ENCODE measurements at places on chromosomes 7 and 10. TPM values are rescaled to one million over a fixed set of nuclear protein-coding genes. Genes with fewer than 3 reads are reported as not detected.

DNA sequence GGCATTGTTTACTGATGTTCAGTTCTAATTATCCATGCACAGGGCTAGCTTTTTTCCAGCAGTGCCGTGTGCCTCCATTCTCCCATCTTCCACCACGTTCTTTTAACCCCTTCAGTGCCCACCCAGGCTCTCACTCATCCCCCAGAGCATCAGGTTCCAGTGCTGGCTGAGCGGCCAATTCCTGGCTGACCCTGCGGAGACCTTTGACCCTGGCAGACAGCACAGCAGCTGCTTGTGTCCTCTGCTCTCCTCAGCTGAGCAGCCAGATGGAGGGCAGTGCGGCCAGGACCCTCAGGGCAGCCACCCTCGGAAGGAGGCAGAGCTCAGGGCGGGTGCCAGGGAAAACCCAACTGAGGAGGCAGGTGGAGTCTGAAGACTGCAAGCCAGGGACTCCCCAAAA lies 48.4 kb downstream of the ZNF503 start:
- ATAC-seq, result no peak

- no peak for ATAC-seq
These were observed 215.7 kb downstream of the SNX10 start for GRCh38 chr7:26507108-26507987.

- peak; percentile 65 for ATAC-seq
These were observed 32.0 kb downstream of the GRID1 start for GRCh38 chr10:86334488-86335085.

DNA sequence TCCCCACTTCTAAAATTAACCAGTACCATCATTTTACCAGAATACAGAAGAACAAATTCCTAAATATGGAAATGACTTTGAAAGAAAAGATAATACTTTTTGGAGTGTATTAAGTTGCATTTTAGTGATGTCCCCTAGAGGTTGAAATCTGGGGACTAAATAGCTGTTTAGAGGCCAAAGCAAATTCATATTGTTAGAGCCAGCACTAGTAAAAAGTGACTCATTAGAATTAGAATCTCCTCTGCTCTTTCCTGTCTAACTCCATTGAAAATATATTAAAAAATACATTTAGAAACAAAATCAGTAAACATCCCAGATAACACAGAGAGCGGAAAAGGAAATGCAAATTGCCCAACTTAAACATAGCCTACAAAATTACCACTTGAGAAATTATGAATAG lies 1189.6 kb upstream of the C7orf33 start:
- no peak for ATAC-seq

DNA sequence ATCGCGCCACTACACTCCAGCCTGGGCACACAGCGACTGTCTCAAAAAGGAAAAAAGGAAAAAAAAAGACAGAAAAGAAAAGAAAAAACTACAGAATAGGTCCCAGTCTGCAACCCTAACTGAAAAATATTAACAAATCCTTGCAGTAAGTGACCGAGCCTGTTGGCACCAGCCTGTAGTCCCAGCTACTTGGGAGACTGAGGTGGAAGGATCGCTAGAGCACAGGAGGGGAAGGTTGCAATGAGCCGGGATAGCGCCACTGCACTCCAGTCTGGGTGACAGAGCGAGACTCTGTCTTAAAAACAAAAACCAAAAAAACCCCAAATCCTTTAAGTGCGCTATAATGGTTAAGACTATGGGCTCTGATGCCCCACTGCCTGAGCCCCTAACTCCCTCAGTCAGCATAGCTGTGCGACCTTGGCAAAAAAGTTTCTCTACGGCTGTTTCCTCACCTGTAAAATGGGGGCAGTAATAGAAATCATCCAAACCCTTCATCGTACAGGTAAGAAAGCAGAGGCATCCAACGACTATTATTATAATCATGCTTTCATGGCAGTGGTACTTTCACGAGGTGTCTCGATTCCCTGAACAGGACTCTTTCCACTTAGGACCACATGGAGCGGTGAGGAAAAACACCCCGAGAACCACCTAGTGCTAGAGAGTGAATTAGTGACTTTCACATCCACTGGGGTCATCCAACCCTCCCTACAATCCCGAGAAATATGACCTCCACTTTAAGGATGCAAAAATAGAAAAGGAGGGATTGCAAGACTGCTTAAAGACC lies 755 bp downstream of the TOMM7 start:
- peak; percentile 35 for ATAC-seq

Gene EVX1
- total RNA-seq, result not detected

Gene PITX3
- not detected for total RNA-seq

GRCh38 chr7:92437956-92438491 lies 9.3 kb upstream of the GATAD1 start:
- no peak for ATAC-seq

DNA sequence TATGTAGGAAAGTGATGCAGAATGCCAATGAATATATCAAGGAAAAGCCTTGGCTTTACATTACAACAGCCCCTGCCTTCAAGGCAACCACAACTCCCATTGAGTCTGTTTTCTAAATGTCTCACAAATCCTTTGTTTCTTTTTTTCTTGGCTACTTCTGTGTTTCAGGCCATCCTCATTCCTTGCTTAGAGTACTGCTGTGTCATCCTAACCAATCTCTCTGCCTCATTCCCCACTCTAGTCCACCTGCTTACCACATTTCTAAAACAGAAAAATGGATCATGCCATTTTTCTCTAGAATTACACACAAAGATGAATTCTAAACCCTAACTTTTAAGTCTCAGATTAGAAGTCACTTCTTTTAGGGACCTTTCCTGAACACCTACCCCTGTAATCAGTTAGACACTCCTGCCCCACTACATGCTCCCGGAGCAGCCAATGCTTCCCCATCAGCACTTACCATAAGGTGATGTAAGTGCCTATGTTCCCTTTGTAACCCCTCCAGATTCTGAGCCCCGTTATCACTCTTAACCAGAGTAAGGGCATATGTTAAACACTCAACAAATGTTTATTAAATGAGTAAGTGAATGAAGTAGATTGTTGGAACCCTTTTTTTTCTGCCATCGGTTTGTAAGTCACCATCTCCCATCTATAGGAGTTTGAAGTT lies 2.8 kb downstream of the BORCS7 start:
- ATAC-seq, result no peak

Gene TAS2R5
- total RNA-seq, result 1.0 TPM

Measured in esophagus mucosa (tissue), 1 donor.